ENCODE measurements at places on chromosomes 7 and 10. TPM values are rescaled to one million over a fixed set of nuclear protein-coding genes. Genes with fewer than 3 reads are reported as not detected.

The TMEM229A gene
- 2.7 TPM for polyA plus RNA-seq

The SPDYE9 gene
- polyA plus RNA-seq, result 0.30 TPM

The ADRB1 gene
- 0.84 TPM for polyA plus RNA-seq

GRCh38 chr10:11020548-11020942 is 2.9 kb downstream of the CELF2 start:
- H3K4me3 ChIP-seq, result no peak overlapping the region
- no peak for DNase-seq
- H3K4me1 ChIP-seq, result no peaks in the 10 kb centered on the region
- no peak overlapping the region for H3K27ac ChIP-seq

DNA sequence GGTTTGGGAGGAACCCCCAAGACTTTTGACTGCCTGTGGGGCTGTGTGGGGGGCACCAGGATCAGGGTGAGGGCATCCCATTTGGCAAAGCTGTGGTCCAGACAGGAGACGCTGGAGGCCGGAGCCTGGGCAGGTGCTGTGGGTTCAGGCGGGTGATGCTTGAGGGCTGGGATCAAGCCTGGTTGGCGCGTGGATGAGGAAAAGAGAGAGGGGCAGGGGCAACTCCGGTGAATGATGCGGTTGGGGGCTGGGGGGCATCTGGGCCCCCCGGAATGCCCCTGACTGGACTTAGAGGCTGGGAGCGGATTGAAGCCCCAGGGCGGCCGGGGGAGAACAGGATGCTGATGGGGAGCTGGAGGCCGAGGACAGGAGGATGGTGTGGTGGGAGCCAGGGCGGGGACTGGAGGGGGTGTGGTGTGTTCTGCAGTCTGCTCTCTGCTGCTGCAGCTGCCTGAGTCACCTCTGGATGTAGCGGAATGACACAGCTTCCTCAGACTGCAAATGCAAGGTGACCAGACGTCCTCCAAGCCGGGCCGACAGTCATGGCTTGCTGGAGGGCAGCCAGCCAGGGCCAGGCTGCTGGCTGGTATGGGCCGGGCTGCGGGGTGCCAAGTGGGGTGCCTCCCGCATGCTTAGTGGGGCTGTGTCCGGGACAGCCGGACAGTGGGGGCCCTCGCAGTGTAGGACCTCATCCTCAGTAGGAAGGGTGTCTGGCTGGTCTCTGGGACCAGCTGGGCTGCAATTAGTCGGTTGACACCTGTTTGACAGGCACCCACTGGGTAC is 3.2 kb downstream of the MAFK start:
- H3K27ac ChIP-seq, result peak overlapping the region; percentile 98
- no peaks in the 10 kb centered on the region for H3K27me3 ChIP-seq
- H3K4me3 ChIP-seq, result no peak overlapping the region
- DNase-seq, result peak; percentile 41
- no peaks in the 10 kb centered on the region for H3K36me3 ChIP-seq
- H3K4me1 ChIP-seq, result peaks cover 19% of the 10 kb centered on the region

GRCh38 chr10:79981450-79982361 is 32.8 kb upstream of the SFTPD start:
- peak; percentile 65 for DNase-seq
- H3K4me3 ChIP-seq, result peak overlapping the region; percentile 46

DNA sequence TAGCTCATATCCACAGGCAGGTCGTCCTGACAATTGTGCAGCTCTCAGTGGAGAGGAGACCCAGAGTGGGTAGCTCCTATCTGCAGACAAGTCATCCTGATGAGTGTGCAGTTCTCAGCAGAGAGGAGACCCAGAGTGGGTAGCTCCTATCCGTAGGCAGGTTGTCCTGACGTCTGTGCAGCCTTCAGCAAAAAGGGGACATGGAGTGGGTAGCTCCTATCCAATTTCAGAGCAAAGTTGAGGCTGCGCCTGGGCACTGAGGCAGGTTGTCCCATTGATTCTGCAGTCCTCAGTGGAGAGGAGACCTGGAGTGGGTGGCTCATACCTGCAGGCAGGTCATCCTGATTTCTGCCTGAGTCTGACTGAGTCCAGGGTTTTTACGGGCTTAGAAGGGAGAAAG is 111.8 kb downstream of the HPSE2 start:
- no peaks in the 10 kb centered on the region for H3K27me3 ChIP-seq
- H3K27ac ChIP-seq, result no peak overlapping the region
- no peaks in the 10 kb centered on the region for H3K4me1 ChIP-seq
- no peak overlapping the region for H3K4me3 ChIP-seq

All from small intestine (tissue), 16 donors.